Nucleus accumbens (tissue), 56 donors: ENCODE measurements at places on chromosomes 13 and 19.

DNA sequence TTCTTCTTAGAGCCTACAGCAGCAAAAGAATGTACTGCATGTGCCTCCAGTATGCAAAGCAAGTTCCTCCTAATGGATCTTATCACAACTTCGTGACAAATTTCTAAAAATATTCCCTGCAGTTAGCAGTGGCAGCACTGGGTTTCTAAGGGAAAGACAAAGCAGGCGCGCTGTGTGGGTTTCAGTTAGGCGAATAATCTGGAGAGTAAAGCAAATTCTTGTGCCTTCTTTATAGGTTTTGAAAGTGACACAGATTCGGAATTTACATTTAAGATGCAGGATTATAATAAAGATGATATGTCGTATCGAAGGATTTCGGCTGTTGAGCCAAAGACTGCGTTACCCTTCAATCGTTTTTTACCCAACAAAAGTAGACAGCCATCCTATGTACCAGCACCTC lies 167.9 kb downstream of the LMO7 start:
- DNase-seq: no peak

- DNase-seq: no peak
Observed at GRCh38 chr19:54156953-54157352, 2.6 kb downstream of the LENG1 start.

DNA sequence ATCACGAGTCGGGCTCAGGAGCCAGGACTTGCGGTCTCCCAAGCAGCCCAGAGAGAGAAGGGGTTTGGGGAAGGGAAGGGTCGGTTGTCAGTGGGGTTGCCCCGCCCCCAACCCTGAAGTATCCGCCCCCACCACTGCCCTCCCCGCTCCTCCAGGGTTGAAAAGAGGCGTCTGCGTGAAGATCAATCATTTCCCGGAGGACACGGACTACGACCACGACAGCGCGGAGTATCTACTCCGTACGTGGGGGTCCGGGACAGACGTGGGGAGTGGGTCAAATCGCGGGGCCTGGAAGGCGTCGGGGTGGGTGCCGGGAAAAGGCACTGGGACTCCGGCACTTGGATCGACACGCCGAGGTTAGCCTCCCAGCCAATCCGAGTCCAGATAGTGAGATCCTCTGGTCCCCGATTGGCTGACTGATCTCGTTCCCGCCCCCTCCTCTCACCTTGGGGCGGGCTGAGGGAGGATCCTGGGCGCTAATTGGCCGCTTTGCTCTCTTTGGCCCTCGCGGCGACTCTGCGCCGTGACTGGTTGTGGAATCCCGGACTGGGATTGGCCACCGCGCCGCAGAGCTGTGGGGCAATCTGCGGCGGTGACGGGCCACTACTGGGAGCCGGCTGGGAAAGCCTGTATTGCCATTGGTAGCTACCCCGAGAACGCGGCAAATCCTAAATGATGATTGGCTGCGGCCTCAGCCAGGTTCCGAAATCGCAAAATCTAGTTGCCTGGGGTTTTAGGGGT lies 13.3 kb upstream of the CACNG6 start:
- peak; percentile 69 for DNase-seq

DNA sequence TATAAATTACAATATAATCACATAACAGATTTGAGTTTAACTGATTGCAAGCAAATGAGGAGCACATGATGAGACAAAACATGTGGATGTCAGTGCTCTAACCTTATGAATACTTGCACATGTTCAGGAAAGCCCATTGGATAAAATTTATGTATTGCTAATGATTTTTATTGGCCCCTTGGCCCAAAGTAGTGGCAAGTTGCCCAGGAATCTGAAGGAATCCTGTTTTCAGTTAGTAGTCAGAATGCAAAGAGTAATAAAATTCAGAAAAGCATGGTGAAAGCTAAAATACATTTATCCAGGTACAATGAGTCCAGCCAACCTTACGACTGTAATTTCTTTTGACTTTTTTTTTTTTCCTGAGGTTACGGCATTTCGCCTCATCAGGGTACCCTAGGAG lies 1539.4 kb downstream of the EFNB2 start:
- DNase-seq: no peak

- DNase-seq: no peak
Observed at GRCh38 chr19:23799321-23799720, 40.6 kb upstream of the ZNF681 start.

- no peak for DNase-seq
Observed at GRCh38 chr19:37077501-37077933, 716 bp upstream of the ZNF420 start.

- no peak for DNase-seq
Observed at GRCh38 chr13:26326562-26326961, 72.6 kb downstream of the CDK8 start.

DNA sequence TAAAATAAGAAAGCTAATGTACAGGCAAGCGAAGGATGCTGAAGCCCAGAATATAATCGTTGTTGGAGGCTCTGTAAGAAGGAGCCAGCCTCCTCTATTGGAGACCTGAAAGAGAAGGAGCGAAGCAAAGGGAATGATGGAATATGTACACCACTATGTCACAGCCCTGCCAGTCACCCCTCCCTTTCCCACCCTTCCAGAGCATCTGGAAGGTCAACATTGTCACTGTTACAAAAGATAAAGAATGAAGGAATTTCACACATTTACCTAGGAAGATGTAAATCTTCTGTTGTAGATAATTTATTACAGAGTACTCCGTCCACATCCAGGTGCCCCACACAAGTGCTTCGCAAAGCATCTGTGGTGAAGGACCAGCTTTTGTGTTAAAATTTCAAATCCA lies 39.7 kb upstream of the SACS start:
- DNase-seq: no peak

GRCh38 chr13:48275507-48275906 lies 28.0 kb upstream of the RB1 start:
- no peak for DNase-seq

DNA sequence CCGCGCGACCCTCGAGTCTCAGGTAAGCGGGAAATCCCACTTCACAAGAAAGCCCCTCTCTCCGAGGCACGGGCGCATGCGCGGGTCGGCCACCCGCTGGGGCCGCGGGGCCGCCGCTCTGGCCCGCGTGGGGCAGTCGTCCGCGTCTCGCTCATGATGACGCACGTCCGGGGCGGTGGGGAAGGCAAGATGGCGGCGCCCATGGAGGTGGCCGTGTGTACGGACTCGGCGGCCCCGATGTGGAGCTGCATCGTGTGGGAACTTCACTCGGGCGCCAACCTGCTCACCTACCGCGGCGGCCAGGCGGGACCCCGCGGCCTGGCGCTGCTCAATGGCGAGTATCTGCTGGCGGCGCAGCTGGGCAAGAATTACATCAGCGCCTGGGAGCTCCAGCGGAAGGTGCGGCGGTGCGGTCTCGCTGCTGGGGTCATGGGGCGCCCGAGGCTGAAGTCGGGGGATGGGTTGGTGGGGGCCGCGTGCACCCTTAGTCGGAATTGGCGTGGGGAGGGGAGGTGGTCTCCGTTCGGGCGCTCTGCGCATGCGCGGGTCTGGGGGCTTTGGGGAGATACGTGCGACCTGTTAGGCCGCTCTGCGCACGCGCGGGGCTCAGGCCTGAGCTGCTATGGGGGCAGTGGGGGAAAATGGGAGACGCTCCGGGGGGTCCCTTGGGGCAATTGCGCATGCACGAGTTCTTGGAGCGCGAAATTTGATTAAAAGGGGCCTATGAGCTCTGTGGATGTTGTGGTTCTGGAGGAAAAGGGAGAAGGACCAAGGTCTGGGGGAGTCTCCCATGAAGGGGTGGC lies at the start of gene WDR18:
TSS of gene WDR18 (plus strand) at position 181 of the 803 bp plus-strand sequence. CDS start at position 190, 9 bp downstream.
- peak; percentile 93 for DNase-seq

DNA sequence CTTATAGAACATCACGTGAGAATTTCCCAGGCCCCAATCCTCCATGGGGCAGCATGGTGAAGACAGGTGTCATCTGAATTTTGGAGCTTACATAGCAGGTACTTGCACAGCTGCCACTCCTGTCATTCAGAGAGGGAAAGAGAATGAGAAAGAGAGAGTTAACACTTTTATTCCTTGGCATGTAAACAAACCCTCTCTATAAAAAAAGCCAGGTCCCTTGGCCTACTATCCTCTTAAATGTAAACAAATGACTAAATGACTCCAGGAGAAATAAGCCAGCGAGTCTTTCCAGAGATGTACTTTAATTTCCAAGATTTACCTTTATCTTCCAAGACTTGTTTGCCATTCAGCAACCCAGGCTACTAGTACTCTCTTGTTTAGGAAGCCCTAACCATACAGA lies 195.3 kb upstream of the HTR2A start:
- DNase-seq: no peak

DNA sequence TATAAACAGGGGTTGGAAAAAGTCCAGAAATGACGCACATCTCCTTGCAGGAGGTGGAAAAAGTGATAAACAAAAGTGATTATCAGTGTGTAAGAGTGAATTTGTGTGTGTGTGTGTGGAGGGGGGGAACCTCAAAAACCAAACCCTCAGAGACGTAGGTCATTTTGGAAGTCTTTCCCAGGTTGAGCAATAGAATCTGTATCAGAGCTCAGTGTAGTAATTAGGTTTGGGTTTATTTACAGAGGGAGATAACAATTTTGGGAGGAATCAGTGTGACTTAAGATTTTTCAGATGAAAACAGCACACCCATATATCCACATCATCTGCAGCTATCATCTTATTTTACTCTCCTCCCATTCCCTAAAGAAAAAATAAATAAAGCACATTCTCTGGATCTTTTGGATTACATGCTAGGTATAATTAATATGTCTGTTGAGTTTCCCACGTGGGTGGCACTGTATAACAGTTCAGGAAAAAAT lies 406.4 kb downstream of the FGF9 start:
- DNase-seq: no peak

DNA sequence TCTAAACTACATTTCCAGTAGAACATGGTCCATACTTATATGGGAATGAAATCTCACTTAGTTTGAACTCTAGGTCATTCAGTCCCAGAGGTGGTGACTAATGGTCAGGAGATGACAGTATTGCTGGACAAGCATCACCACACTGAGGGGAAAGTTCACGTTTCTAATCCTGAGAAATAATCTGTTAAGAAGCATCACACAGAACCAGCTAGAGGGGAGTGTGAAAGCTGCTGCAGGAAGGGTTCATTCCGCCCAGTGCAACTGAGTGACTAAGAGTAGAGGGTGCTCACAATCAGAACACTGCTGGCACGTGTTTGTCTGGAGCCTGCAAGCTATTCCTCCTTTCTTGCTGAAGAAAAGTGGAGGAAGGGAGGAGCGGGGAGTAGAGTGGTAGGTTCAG lies 2.7 kb downstream of the COL4A1 start:
- no peak for DNase-seq

- DNase-seq: no peak
Observed at GRCh38 chr13:46367617-46368327, 19.3 kb downstream of the RUBCNL start.

GRCh38 chr13:23467048-23467931 lies 33.8 kb upstream of the SACS start:
- no peak for DNase-seq

DNA sequence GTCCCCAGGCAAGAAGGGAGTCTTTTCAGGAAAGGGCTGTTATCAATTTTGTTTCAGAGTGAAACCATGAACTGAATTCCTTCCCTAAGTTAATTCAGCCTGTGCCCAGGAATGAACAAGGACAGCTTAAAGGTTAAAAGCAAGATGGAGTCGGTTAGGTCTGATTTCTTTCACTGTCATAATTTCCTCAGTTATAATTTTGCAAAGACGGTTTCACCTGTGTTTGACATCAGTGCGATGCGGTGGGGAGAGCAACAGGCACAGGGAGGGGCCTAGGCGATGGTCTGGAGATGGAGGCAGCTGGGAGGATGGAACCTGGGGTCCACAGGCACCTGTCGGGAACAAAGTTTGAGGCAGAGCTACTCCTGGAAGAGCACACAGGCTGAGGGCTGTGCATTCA lies 5.9 kb upstream of the ZNF552 start:
- no peak for DNase-seq

GRCh38 chr13:111404746-111405145 lies 84.3 kb downstream of the TEX29 start:
- DNase-seq: no peak

DNA sequence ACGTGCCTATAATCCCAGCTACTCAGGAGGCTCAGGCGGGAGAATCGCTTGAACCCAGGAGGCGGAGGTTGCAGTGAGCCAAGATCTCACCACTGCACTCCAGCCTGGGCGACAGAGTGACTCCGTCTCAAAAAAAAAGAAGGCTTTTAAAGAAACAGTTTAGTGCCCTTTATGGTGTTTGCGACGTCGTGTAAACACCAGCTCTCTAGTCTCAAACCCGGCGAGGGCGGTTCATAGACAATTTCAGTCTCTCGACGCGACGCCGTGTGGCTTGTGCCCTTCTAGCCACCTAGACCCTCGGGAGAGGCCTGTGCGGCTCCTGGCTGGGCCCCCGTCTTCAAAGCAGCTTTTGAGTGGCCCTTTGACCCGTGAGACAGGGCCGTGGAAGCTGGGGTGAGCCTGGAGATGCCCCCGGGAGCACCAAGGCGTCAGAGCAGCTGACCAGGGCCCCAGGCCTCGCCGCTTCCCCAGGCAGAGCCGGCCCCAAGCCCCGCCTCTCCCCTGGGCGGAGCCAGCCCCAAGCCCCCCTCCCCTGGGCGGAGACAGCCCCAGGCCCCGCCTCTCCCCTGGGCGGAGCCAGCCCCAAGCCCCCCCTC lies 5.0 kb upstream of the MADCAM1 start:
- DNase-seq: no peak

DNA sequence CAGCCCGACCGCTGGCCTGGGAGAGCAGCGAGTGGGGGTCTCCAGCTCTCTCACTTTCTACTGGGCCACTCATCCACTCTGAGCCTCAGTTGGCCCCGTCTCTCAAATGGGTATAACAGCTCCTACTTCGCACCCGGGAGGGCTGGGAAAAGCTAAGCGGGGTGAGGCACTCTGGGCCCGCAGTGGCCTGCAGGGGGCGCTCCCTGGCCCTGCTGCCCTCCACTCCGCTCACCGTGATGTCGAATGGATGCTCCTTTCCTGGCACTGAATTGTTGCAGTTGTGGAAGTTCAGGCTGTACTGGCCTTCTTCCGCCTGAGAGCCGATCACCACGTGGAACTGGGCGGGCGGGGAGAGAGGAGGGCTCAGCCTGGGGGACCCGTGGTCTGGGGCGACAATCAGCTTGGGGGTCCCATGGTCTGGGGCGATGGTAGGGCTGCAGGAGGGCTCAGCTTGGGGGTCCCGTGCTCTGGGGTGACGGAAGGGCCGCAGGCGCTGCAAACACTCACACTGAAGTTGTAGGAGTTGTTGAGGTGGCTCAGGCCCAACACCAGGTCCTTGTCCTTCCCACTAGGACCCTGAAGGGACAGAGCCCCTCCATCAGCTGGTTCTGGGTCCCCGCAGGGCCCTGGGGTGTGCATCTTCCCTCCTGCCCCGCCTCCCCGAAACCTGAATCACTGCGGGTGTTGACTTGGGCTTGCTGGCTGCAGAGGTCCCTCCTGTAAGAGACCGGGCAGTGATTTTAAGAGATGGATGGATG lies 3.9 kb downstream of the GPR108 start:
- DNase-seq: no peak
